ENCODE measurements at places on chromosomes 12 and 14.

GRCh38 chr14:104865081-104865630, at the start of gene CEP170B:
Gene CEP170B (plus strand): TSS chr14:104865268. CDS start chr14:104868451, 3,183 bp downstream.
- DNase-seq: no peak

GRCh38 chr12:2347137-2347843, 294.5 kb downstream of the CACNA1C start:
- DNase-seq: no peak

DNA sequence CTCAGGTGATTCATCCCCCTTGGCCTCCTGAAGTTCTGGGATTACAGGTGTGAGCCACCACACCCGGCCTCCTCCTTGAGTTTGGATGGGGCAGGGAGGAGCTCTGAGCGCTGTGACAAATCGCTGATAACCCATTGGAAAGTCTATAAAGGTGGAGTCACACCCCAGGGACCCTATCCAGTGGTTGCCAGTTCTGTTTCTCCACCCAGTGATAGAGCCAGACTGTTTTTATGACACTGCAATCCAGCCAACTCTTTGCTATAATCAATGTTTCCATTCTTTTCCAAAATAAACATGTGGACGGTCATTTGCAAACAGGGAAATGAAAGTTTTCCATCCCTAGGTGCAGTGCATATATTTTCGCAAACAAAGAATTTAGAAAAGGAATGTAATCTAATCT, 142.0 kb upstream of the PELI2 start:
- DNase-seq: no peak

DNA sequence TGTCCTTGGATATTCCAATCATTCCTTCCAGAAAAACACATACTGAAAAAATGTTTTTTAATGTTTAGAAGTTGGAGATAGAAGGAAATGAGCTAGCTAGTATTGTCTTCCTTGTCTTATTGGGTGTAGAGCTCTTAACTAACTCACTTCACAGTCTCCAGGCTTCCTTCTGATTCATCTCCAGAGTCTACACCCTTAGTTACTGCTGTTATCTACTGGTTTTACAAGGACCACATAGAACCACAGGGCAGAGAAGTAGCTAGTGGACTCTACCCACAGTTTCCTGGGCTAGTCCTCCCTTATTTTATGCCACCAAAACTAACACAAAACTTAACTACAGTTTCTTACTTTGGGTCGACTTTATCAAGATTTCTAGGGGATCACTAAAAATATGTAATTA, 31.0 kb upstream of the DHRS4 start:
- DNase-seq: no peak

DNA sequence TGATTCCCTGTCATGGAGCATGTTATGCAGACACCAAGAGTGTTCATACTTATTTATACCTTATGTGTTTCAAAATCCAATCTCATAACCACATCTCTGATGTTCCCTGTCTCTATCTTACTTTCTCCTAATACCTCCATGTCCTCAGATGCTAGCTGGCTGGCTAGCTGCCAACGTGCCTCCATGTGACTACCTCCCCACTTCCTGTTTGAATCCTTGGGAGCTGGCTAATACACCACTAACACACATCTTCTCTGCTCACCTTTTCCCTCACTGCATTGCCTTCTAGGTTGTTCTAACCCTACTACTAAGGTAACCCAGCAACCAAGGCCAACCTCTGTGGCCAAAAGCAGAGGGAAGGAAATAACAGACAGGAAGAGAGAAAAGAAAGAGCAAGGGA, 27.3 kb downstream of the TTC5 start:
- DNase-seq: no peak

DNA sequence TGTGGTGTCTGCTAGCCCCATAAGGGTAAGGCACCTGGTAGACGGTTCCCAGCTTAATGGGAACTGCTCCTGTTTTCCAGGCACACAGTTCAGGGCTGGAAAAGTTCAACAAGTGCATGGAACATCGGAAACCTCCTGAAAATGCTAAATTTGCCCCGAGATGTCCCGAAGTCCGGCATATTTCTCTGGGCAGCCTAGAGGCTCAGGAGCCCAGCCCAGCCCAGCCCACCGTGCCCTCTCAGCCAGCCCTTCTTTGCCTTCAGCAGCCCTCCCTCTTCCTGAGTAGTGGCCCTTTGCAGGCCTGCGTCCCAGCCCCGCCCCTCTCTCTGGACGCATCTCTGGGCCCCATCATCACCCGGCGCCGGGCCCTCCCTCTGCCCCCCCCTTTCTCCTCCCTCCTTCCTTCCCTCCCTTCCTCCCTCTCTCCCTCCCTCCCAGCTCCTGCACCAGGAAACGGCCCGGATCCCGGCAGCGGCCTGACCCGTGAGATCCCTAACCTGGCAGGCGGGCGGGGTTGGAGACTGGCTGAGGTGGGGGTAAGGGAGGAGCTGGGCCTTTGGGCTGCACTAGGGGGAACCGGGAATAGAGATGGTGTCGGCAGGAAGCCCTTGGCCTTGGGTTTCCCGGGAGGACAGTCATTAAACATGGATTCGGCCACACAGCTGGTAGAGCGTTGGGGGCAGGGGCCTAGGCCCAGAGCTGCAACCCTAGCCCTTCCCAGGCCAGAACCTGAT, at the start of gene BCL2L2:
Gene BCL2L2, plus strand, starts transcription at position 422 of the 734 bp plus-strand sequence. CDS start 935 bp downstream, outside the sequence.
- no peak for DNase-seq

GRCh38 chr12:128707488-128707887, 116.3 kb downstream of the SLC15A4 start:
- no peak for DNase-seq

GRCh38 chr12:130354407-130354806, 16.7 kb downstream of the PIWIL1 start:
- DNase-seq: no peak

GRCh38 chr14:97626088-97626487, 828.9 kb downstream of the VRK1 start:
- no peak for DNase-seq

DNA sequence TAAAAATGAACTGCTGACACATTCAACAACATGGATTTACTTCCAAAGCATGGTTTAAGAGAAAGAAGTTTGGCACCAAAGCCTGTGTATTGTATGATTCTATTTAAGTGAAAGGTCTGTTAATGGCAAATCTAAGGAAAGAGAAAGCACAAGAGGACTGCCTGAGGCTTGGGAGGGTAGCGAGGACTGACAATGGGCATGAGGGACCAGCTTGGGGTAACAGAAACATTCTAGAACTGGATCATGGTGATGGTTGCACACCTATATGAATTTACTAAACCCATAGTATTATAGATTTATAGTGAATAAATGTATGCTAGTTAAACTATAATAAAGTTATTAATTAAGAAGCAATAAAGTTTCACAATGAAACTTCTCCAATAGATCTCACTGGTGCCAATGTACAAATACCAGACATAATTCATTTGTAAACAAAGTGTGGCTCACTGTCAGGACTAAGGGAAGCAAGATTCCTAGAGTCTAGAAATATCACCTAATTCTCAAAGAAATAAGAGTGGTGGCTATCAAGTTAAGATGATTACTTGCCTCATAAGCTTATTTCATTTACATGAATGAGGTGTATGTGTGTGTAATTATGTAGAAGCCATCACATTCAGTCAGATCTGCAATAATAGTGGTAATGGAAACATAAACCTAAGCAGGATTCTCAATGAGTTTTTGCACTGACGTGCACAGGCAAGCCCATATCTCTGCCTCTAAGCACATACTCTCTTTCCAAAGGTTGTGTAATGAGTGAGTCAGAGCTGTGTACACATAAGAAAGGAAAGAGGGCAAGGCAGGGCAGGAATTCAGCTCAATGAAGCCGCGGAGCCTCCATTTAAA, 353.4 kb downstream of the KCNH5 start:
- peak; percentile 26 for DNase-seq

DNA sequence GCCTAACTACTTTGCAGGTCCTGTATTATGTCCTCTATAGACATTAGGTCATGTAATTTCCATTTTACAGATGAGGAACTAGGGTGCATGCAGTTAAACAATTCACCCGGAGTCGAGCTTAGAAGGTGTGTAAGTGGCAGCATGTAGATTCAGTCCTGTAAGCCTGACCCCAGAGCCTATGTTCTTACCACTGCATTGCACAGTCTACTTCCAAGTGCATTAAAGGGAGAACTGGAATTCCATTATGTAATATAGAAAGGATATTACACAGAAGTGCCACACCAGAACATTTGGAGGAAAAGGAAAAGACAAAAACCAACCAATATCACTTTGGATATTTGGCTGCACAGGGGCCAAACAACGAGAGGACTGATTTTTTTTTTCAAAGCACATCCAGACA, 1.2 kb downstream of the GLT8D2 start:
- no peak for DNase-seq

DNA sequence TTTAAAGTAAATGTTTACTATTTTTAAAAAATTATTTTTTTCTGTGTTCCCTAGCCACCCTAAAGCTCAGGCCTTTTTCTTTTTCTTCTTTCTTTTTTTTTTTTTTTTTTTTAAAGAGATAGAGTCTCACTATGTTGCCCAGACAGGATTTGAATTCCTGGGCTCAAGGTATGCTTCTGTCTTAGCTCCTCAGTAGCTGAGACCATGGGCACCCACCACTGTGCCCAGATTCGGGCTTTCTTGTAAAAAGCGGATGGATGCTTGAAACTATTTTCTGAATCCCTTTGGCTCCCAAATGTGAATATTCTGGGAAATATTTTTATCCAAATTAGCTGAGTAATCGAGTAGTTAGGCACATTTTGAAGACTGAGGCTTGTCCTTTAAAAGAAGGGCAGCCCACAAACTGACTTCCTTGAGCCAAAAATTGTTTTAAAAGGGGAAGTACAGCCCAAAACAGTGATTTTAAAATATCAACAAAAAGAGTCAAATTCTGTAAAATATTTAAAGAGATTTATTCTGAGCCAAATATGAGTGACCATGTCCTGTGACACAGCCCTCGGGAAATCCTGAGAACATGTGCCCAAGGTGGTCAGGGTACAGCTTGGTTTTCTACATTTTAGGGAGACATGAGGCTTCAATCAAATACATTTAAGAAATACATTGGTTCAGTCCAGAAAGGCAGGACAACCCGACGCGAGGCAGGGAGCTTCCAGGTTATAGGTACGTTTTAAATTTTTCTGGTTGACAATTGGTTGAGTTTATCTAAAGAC, 28.8 kb upstream of the HIGD1C start:
- DNase-seq: no peak

DNA sequence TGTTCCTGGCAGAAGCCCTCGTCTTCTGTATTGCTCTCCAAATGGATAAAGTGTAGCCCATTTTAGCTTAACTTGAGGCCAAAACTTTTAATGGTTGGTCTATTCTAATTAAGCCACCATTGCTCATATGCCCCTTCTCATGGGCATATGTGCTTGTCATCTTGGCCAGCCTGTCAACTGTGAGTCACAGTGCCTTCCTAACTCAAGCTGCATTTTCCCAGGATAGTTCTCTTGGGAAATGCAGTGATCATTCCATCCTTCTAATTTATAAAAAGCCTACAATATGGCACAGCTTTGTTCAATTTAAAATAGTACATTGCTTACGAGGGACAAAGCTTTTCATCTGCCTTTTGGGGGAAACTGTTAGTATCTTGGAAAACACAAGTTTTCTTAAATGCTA, 6.6 kb downstream of the PTHLH start:
- no peak for DNase-seq

DNA sequence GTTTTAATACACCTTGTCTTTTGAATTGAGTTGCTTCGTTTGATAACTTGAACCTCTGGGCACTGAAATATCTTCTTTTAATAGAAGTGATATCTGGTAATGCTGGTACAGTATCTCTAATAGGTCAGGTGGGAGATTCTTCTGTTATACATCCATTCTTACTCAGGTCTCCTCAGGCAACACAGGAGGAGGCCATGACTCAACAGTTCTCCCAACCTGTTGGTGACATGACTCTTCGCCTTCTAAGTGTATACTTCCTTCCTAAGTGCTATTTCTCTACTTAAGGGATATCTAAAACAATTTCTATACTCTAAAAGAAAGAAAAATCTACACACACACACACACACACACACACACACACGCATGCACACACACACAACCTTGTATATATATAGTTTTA, 509.1 kb downstream of the PCNX1 start:
- DNase-seq: no peak

GRCh38 chr12:110117956-110118685, 6.0 kb upstream of the IFT81 start:
- no peak for DNase-seq

- no peak for DNase-seq
Measured at GRCh38 chr12:4355156-4356040, 24.1 kb downstream of the FGF23 start.

DNA sequence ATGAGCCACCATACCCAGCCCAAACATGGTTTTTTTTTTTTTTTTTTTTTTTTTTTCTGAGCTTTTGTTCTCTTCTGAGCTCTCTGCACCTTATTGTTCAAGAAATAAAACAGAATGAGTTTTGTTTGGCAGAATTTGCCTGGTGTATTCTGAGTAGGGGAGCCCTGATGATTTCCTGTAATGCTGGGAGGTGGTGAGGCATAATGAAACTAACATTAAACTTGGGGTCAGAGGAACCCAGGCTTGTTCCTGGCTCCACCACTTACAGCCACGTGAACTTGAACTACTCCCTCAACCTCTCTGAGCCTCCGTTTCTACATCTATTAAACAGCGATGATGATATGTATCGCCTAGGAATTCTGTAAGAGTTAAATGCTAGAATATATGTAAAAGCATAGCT, 276.3 kb upstream of the CRY1 start:
- no peak for DNase-seq

DNA sequence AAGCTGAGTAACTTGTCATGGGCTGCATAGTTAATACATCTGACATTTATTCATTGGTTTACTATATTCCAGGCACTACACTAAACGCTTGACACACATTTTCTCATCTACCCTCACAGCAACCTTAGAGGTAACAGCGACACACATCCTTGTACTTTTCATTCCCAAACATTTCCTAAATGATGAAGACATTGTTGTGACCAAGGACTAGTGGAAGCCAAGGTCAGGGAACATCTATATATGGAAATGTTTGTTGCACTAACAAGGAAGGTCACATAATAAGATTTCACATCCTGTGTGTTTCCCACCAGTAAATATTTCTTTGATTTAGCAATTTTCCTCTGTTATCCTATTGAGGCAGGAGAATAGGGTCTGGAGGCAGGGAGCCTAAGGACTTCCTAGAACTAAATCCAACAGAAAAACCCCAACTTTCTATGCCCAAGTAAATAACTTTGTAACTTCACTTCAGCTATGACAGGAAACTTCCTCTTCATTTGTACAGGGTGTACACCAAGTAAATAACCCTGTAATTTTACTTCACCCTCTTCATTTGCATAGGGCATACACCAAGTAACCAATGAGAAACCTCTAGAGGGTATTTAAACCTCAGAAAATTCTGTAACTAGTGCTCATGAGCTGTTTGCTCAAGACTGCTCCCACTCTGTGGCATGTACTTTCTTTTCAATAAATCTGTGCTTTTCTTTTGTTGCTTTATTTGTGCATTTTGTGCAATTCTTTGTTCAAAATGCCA, 48.4 kb downstream of the ZNF641 start:
- DNase-seq: no peak

DNA sequence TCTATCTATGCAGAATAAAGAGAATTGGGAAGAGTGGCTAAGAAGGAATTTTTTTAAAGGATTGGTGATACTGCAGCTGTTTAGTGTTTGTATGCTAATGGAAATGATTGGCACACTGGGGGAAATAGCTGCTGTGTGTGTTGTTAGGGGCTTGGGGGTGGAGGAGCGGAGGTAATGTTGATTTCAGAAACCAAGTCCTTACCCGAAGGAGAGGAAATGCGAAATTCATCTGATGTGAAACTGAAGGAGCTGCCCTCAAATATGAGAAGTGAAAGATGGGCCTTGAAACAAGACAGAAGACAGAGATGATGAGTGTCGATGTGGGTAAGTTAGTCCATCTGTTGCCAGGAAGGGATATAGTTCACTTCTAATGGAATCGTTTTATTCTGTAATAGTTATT, 21.2 kb upstream of the RNASE12 start:
- DNase-seq: no peak
